ENCODE measurements at places on chromosomes 7 and 10.

GRCh38 chr10:7314170-7314569, 96.7 kb downstream of the SFMBT2 start:
- DNase-seq: no peak

DNA sequence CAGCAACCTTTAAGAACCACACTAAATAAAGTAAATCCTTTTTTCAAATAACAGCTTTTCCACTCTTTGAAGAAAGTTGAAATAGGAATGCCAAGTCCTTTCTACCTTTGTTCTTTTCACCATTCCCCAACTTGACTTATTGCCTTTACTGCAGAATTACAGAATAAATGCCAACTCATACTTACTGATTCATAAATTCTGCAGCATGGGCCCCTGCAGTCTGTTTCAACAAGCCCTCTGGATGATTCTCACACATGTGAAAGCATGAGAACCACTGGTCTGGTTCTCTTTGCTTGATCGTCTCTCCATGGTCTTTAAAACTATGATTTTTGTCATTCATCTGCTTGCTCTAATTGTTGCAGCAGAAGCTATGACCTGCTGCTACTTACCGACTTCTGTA, 56.1 kb downstream of the HACD1 start:
- no peak for DNase-seq

- no peak for DNase-seq
Measured at GRCh38 chr10:82778908-82779307, 903.9 kb downstream of the NRG3 start.

DNA sequence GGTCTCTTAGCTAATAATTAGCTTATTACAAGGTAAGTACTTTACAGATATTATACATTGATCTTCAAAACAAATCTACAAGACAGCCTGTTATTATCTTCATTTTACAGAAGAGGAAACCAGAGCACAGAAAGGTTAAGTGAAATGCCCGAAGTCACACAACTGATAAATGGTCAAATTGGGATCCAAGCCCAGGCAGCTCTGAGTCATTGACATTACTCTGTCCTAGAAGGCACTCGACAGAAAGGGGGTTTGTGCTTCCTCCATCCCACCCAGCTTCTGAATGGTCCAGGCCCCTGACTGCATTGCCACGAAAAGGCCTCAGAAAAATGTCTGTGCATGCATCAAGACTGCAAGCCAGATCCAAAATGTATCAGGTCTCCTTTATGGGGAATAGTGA, 81.3 kb upstream of the ZNF438 start:
- no peak for DNase-seq

DNA sequence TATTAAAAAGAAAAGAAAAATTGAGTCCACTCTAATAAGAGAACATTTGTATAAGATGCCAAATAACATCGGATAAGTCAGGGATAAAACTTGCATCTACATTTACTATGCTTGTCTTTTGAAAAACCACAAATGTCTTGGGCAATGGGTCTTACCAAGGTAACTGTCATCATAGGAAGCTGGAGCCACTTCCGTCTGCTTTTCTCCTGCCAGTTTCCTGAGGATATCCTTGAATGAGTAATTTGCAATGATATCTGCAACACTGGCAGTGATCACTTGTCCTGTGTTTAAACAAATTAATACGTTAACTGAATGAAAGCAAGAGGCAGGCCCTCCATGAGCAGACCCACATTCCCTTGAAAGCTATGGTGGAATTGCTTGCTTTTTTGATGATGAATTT, 47.3 kb downstream of the ITGA8 start:
- DNase-seq: no peak

GRCh38 chr7:47492716-47493325, 89.1 kb downstream of the TNS3 start:
- DNase-seq: no peak

DNA sequence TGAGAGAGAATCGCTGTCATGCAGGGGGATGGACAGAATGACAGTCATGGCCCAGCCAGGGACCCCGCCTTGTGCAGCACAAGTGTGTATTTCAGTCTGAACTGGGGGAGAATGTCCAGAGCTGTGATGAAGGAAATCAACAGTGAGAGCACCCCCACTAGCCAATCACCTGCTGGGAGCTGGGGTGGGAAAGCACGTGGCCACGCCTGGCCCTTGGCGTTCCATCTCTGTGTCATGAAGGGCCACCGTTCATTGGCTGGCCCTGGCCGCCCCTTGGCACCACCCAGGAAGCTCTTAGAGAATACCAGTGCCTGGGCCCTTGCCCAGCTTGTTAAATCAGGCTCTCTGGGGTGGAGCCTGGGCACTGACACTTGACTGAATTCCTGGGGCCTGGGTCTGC, 22.8 kb downstream of the GRID1 start:
- DNase-seq: no peak

DNA sequence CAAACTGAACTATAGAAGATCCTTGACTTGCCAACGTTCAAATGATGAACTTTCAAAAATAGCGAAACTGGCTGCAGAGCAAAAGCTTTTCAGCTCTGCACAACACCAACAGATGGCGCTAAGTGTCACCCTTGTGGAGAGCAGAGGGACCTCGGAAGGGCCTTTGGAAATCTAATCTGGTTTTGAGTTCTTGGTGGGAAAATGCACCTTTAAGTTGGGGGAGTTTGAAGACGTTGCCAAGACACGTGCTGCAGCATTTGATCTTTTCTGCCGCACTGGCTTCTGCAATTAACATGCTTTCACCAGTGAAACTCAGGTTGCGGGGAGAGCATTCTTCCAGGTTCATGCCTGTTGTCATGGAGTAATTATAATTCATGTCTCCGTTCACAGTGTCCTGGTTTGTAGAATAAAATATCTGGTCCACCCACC, 26.3 kb upstream of the WDR11 start:
- DNase-seq: no peak

DNA sequence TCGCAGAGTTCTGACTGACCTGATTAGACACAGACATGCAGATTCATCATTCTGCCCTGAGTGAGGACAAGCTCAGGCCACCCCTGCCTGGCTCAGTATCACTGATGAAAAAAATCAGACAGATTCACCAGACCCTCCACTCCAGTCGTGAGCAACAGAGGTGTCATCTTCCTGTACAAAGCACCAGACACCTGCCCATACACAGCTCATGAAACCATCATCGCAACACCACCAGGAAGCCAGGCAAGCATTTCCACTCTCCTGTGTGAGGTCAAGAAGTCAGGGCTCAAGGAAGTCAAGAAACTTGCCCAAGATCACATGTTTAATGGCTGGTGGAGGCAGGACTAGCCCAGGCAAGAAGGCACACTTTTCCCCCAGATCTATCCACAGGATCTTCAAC, 163.0 kb downstream of the CALN1 start:
- no peak for DNase-seq

- DNase-seq: no peak
Measured at GRCh38 chr7:96359876-96360275, 38.0 kb upstream of the SLC25A13 start.

- DNase-seq: no peak
Measured at GRCh38 chr10:61760943-61761824, 98.5 kb downstream of the CABCOCO1 start.

- no peak for DNase-seq
Measured at GRCh38 chr7:90603346-90603745, 7.2 kb downstream of the CDK14 start.

DNA sequence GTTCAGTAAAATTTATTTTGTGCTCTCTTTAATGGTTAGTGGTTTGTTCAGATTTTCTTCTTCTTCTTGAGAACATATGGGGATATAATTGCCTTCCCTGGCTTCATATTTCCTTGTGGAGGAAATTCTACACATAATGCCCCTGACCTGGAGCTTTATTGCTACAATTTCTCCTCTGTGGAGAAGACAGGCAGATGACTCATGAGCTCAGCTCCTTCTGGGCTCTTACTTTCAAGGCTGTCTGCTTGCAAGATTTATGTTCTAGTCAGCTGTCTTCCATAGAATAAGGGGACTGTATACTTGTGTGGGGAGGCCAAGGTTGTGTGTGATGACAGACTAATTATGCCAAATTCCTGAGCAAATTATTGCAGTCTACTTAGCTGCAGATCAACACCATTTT, 1.6 kb downstream of the LRRD1 start:
- DNase-seq: no peak

DNA sequence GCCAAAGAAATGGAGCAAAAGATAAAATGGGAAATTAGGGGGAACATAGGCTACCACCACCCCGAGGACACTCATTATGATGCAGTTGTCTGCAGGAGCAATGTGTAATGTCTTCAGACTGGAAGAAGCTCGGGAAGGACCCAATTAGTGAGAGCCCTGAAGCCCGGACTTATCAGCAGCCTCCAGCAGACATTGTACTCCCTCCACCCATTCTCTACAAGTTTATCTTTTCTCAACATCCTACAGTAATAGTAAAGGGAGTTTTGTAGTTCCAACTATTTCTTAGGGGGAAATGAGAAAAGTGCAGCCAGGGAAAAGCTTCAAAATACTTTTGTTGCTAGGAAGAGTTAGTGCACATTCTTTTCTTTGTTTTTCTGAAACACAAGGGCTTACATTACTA, 657.3 kb upstream of the COBL start:
- DNase-seq: no peak

- no peak for DNase-seq
Measured at GRCh38 chr10:72310636-72311035, 36.9 kb downstream of the DDIT4 start.

- DNase-seq: no peak
Measured at GRCh38 chr10:101845893-101846292, 2.3 kb upstream of the KCNIP2 start.

DNA sequence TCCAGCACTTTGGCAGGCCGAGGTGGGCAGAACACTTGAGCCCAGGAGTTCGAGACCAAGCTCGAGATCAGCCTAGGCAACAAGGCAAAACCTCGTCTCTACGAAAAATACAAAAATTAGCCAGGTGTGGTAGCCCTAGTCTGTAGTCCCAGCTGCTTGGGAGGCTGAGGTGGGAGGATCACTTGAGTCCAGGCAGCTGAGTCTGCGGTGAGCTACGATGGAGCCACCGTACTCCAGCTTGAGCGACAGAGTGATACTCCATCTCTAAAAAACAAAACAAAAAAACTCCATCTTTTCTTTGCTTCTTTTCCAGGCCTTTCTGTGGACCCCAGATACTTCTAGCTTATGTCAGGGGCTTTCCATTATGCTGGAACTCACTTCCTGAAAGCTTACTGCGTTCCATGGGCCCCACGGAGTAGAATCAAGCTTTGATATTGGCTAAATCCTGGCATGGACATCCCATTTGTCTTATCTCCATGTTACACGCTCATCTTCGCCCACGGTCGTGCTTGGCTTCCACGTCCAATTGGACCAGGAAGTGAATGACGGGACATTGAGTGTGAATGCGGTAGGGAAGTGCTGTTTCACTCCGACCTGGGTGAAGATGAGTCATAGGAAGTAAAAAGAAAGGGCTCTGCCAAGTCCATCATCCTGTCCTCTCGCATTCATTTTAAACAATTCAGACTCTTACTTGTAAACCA, 45.7 kb downstream of the FAM171A1 start:
- DNase-seq: no peak

- DNase-seq: no peak
Measured at GRCh38 chr7:26237035-26237807, 35.7 kb downstream of the CBX3 start.

DNA sequence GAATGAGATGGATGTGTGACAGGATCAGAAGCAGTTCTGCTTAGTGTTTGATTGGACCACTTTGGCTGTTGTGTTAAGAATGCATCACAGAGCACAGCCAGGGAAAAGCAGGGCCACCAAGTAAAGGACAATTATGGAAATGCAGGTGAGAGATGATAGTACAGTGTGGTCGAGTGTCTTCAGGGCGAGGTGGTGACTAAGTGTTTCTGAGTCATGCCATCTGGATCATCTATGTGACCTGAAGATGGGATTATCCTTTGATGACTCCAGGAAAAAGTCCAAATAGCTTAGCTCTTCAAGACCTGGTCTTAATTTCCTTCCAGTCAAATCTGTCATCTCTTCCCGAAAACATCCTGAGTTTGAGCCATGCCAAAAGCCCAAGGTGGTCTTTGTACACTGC, 523.2 kb upstream of the IGFBP3 start:
- no peak for DNase-seq

DNA sequence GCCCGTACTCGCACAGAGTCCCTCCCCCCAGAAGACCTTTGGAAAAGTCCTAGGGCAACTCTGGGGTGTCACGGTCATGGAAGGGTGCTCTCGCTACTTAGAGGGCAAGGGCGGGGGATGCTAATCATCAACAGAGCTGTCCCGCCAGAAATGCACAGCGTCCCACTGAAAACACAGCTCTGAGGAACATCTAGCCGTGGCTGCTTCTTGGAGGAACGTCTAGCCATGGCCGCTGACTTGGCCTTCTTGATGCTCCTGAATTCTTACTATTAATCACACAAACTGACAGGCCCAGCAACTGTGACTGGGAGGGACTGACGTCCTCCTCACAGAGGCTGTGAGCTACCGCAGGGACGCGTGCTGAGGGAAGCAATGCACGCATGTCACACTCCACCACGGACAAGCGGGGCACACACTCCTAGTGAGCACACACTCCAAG, 1.7 kb downstream of the TUBGCP2 start:
- no peak for DNase-seq

GRCh38 chr10:50579491-50580261, 44.1 kb downstream of the SGMS1 start:
- no peak for DNase-seq

GRCh38 chr7:130401101-130401500, 20.8 kb downstream of the CPA1 start:
- DNase-seq: no peak

DNA sequence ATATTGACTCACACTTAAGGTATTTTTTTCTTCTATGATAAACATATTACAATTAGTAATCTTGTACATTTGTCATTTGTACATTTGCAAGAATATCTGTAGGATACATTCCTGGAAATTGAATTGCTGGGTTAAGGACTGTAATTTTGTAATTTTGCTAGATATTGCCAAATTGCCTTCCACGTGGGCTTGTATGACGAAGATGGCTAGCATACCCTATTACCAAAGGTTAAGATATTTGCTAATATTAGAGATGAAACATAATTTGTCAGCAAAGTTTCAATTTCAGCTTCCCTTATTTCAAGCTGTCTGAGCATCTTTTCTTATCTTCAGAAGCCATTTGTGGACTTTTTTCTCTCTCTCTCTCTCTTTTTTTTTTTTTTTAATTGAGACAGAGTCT, 1.0 kb upstream of the LYZL2 start:
- no peak for DNase-seq

DNA sequence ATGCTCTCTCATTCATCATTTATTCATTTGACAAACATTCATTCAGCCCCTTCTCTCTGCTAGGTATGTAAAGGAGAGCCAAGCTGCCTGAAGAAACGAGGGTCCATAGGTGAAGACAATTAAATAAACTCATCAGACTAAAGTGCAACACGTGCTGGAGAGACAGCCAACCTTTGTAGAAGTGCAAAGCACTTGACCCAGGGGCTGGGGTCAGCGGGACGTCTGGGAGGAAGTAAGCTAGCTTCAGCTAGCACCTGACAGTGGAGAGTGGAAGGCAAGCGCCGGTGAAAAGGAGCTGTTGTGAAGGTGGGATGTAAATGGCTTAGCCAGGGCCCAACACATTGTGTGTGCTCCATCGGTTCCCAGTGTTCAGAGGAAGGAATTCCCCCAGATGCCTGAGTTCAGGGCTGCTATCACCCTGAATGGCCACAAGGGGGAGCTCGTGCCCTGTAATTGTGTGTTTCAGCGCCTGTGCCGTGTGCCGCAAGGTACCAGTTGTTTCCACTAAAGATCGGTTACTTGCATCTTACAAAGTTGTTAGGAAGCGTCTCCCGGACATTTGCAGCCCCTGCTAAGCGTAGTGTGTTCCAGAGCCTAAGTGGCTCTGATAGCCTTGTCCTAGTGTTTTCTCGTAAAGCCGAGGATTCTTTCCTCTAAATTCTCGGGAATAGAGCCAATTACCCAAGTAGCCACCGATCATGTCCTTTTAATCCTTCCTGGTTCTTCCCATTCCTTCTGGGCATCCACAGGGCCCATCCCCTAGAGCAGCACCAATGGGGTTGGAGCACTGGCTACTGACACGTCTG, 30.6 kb downstream of the TLX1 start:
- peak; percentile 49 for DNase-seq
